NCI-H460 (cell line): ENCODE measurements at places on chromosomes 2 and 18.
A peak's percentile ranks its signal among the peaks of the same experiment; 100 is the strongest.

- no peak for DNase-seq
These were observed 135.2 kb downstream of the RHBDD1 start for GRCh38 chr2:226971084-226971483.

DNA sequence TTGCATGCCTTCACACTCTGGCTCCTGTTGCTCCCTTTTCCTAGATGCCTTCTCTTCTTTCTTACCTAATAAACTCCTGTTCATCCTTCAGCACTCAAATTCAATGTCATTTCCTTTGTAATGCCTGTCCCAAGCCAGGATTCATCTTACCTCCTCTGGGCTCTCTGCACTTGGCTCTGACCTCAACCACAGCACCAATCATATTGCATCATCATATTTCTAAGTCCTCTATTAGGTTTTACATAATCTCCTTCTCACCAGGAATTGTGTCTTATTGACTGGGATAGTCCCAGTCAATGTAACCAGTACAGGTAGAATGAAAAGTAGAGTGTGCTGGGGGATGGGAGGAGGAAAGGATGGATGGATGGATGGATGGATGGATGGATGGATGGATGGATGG is 187.1 kb downstream of the NRP2 start:
- no peak for DNase-seq

- no peak for DNase-seq
These were observed 139.8 kb downstream of the CHST9 start for GRCh38 chr18:27045342-27045741.

GRCh38 chr2:7363906-7364305 is 446.7 kb downstream of the RNF144A start:
- DNase-seq: no peak

GRCh38 chr2:101696272-101697123 is 1.0 kb upstream of the MAP4K4 start:
- DNase-seq: no peak

DNA sequence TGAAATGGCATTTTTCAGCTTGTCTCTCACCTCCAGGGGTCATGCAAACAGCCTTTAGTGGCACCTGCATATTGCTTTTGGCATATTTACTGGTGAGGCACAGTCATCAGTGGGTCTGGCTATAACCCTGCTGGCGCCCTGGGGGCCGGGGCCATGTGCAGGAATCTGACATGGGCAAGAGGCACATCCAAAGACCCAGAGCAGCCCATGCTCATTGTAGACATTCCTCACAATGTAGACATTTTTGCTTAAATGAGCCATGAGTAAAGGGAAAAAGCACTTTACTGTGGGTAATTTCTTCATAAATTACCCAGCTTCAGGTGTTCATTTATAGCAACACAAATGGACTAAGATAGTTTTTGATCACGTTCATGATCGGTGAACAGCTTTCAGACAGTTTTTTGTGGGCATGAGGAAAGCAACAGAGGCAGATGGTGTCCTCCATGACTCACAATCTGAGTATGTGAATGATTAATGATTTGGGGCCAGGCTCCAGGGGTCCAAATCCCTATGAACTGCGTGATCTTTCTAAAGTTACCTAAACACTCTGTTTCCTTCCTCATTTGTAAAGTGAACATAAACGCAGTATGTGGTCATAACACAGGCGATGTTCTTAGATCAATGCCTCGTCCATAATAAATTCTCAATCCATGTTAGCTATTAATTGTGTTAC is 85.8 kb downstream of the LIPG start:
- no peak for DNase-seq

GRCh38 chr2:99256677-99257076 is 1.2 kb upstream of the LYG2 start:
- no peak for DNase-seq

DNA sequence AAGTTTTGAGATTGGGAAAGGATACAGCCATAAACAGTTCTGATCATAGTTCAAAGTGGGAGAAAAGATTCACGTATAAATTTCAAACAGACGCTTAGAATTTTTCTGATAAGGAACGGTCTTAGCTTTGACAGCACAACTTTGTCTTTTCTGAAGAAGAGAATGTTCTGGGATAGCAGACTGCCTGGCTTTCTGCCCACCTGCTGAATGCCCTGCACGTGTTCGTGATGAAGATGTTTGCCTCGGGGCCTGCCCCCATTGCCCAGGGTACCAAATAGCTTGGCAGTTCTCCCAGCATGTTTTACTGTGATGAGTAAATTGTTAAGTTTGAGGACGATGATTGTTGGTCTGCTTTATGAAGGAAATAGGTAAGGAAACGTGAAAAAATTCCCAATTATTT is 4.6 kb downstream of the MRPL33 start:
- no peak for DNase-seq

GRCh38 chr2:63544017-63544627 is 44.2 kb downstream of the WDPCP start:
- peak; percentile 7 for DNase-seq

GRCh38 chr2:84963692-84964405 is 7.1 kb upstream of the KCMF1 start:
- DNase-seq: no peak

DNA sequence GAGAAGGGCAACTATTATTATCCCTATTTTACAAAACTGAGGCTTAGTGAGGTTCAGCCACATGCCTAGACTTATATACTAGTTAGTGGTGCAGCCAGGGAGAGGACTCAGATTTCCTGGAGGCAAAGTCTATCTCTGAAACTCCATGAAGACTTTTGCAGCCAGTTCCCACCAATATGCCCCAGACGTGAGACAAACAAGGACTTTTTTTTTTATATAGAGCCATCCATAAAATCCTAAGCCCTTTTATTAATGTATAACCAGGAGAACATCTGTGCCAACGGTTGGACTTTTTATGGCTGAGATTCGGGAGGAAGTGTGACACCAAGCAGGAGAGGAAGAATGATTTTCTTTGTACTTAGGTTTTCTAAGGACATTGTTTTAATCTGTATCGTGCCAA is 29.9 kb downstream of the LIPG start:
- DNase-seq: no peak

DNA sequence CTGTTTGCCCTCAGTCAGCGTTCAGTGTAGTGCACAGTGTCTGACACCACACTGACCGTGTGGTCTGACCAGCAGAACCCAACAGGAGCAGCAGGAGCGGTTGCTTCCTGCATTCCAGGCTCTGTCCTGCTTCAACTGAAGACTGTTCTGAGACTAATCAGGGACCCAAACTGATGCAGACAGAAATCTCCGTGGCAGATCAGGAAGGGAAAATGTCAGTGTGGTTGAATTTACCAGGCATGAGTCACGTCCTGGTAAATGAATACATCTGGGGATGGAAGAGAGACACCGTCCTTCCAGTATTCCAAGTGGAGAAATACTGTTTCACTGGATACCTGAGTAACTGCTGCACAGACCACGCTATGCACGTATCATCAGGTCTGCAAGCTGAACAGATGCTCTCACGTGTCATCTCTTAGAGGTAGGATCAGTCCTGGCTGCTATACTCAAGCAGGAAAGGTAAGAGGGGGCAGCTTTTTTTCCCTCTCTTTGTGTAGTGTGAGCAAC is 223.6 kb upstream of the EPAS1 start:
- DNase-seq: peak; percentile 52

GRCh38 chr2:107197594-107198294 is 311.8 kb upstream of the ST6GAL2 start:
- DNase-seq: no peak

GRCh38 chr2:102140377-102140776 is 2.2 kb upstream of the IL1R1 start:
- no peak for DNase-seq

DNA sequence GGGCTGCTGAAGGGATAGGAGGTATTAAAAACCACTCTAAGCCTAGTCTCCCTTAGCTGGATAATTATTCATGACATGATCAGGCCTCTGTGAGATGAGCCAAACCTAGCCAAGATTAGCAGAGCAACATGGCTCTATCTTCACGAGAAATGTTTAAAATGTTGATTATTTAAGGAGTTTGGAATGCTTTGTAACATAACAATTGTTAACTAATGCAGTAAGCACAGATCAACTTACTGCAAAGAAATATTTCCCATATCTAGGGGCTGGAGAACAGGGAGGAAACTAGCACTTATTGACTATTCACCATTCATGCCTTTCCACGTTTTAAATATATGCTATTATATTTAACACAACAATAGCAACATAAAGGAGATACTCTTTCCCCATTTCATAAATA is 833.7 kb upstream of the CHAC2 start:
- DNase-seq: no peak

DNA sequence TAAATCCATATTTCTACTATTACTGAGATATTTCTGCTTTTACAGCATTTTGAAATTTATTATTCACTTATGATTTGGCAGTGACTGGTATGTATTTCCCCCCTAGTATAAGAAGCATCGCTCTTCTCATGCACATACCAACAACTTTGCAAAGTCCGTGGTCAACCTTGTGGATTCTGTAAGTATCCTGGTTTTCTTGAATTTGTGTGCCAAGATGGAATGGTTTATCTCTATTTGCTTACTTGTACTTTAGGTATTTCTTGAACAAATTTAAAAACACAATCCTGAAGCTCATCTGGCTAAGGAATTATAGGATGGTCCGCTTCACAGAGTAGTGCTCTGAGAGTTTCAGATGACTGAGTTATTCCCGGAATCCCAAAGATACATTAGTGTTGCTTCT is 85.0 kb upstream of the FAM237A start:
- DNase-seq: no peak

DNA sequence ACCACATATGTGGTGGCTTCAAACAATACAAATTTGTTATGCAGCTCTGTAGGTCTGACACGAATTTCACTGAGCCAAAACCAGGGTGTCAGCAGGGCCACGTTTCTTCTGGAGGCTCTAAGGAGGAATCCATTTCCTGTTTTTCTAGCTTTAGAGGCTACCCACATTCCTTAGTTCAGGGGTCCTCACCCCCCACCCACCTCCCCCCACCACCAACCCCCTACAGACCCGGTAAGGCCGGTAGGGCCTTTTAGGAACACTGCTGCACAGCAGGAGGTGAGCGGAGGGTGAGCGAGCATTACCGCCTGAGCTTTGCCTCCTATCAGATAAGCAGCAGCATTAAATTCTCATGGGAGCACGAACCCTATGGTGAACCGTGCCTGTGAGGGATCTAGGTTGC is 10.6 kb upstream of the SLC39A10 start:
- no peak for DNase-seq

- DNase-seq: no peak
These were observed 161.9 kb upstream of the SKOR2 start for GRCh38 chr18:47413327-47413726.

DNA sequence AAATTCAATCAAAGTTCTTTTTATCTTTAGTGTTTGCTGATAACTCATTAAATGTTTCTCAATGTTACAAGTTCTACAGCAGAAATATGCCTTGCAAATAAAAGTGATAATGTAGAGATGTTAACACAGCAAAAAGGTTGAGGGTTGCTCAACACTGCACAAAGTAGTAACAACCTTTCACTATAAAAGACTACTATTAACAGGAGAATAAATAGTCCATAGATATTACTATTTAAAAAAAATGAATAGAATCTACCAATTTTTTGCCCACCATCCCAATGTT is 378.1 kb downstream of the RBM43 start:
- no peak for DNase-seq

- no peak for DNase-seq
These were observed 63.0 kb downstream of the MCFD2 start for GRCh38 chr2:46852598-46852997.

GRCh38 chr2:234594715-234595114 is 97.8 kb upstream of the ARL4C start:
- DNase-seq: no peak

DNA sequence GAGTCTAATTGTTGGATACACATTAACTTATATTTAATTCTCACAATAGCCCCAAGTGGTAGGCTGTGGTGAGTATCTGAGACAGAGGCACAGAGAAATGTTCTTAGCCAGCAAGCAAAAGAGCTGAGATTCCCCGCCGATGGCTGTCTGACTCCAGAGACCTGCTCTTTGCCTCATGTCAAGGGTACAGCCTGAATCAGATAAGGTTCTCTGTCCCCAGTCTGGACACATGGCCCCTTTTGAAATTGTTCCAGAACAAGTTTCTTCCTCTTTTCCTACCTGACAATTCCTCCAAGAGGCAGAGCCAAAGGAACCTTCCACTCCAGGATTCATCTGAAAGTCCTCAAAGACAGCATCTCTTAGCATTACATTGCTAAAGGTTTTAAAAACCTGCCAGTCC is 512.9 kb upstream of the TNP1 start:
- DNase-seq: no peak

GRCh38 chr2:229695961-229696360 is 18.4 kb downstream of the DNER start:
- DNase-seq: no peak

GRCh38 chr2:121049131-121049530 is 235.9 kb downstream of the TFCP2L1 start:
- DNase-seq: no peak

GRCh38 chr18:80035997-80036396 is 1.8 kb downstream of the RBFA start:
- DNase-seq: no peak

DNA sequence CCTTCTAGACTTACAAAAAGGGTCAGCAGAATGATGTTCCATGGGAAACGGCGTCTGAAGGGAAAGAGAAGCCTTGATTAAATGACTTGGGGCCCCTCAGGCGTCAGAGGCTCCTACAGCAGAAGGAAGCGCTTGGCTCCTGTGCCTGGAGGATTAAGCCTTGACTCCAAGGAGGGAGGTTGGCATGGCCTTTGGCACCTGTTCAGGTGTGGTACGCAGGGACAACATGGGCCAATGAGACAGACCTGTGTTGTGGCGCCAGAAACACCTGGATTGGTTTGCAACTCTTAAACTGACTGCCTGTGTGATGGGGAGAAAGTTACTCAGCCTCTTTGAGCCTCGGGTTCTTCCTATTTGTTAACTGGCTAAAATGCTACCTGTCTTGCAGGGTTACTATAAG is 7.6 kb downstream of the PNKD start:
- DNase-seq: no peak

GRCh38 chr2:239715606-239716005 is 309.5 kb downstream of the NDUFA10 start:
- no peak for DNase-seq

DNA sequence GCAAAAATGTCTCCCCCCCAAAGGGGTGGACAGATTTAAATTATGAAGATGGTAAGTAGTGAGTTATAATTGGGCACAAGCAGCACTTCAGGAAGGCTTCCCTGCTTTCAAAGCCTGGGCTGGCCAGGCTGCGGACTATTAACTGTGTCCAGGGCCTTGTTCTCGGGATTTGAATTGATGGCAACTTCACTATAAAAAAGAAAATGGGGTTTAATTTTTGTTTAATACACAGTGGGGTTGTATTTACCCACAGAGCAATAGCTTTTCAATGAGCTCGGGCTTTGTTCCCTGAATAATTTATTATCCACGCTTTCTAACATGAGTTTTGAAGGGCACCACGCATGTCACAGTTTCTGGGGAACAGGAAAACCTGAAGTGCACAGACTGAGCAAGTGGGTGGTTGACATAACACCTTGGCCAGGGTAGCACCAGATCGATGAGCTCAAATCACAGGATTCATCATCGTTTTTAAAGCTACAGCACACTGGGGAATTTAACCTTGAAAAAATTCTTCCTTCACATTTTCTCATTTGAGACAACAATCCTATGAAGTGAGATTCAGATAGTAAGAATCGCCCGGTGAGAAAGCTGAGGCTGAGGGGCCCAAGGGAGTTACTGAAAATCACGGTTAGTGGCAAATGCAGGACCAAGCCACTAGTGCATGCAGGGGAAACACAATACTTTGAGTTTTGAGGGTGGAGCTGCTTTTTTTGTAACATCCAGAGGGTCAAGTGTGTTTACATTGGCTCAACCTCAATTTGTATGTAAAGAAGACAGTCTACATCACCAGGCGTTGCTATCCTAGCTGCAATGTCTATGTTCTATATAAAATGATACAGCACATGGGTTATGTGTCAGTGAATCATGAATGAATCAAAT is 28.9 kb upstream of the LMAN1 start:
- DNase-seq: no peak

- no peak for DNase-seq
These were observed 128.7 kb downstream of the MAP3K20 start for GRCh38 chr2:173204316-173204715.
